ENCODE measurements at places on chromosomes 5 and 9. TPM values are rescaled to one million over a fixed set of nuclear protein-coding genes. Genes with fewer than 3 reads are reported as not detected.

DNA sequence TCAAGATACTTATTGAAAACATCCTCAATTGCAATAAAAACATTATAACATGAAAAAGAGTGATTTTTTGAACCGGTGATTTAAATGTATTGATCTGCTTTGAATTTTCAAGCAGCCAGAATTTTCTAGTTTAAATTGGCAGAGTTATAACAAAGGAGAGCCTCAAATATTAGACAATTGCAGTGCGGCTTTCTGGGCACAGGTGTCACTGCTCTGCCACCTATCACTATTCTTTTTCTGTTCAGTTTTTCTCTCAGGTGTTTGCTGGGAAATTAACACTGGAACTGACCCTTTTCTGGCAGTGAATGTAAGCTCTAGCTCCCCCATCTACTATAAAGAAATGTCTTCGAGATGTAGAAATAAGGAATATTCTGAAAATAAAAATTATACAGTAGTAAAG, 23.0 kb downstream of the ZBED3 start:
- DNase-seq = no peak

GRCh38 chr5:90020575-90021538, 388.7 kb downstream of the CETN3 start:
- DNase-seq = no peak

DNA sequence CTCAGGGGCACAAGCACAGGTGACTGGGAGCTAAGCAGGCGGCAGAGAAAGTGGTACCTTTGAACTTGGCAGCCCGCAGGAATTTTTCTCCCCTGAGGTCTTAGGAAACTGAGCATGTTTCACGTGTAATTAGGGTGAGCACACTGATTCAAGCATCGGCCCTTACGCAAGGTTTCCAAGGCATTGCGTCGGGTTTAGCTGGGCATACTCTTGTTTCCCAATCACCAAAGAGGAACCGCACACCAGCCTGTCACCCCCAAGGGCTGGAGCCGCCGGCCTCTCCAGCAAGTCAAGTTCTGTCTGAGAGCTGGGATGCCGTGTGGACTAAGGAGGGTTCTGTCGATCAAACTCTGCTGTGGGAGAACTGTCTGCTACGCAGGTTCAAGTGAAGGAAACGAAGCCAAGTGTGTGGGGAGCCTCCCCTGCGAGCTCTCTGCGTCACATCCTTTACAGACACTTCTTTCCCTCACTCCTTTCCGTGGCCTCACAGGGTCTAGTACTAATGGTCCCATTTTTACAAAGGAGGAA, 53.0 kb downstream of the ERGIC1 start:
- DNase-seq = no peak

DNA sequence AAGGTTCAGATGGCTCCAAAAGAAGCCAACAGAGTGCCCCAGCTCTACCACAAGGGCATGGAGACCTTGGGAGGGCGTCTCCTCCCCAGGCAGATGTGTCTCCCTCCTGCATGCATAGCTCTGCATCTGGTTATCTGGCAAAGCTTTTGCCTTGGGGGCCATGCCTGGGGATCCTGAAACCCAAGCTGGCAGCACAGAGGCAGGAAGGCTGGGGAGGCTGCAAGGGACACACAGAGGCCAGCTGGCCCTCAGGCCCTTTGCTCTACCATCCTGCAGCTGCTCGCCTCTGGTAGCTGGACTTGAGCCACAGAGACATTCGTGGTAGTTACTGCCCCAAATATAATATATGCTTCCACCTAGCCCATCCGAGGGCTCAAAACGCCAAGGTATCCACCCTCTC, 3.9 kb downstream of the SEPTIN8 start:
- peak; percentile 15 for DNase-seq

MEGF10 gene
- polyA plus RNA-seq = 1.1 TPM

- no peak for DNase-seq
These were observed 23.3 kb upstream of the ABLIM3 start for GRCh38 chr5:149117970-149118369.

- DNase-seq = no peak
These were observed 52.0 kb downstream of the FYB1 start for GRCh38 chr5:39167141-39167971.

GRCh38 chr5:56011835-56012234, 17.1 kb upstream of the IL6ST start:
- DNase-seq = no peak

DNA sequence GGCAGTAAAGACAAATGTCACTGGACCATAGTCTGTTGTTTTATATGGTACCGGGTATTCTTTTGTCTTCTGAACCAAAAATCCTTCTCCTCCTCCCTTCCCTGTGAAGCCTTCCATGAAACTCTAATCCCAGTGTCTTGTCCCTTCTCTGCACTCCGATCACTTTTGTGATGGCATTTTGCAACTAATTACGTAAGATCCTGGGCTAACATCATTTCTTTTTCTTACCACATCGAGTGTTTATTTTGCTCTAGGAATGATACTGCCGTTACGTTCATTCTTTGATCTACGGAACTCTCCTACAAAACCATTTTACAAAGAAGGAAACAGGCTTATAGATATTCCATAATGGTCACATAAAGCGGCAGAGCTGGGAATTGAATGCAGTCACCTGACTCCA, 33.7 kb downstream of the SNX18 start:
- no peak for DNase-seq

DNA sequence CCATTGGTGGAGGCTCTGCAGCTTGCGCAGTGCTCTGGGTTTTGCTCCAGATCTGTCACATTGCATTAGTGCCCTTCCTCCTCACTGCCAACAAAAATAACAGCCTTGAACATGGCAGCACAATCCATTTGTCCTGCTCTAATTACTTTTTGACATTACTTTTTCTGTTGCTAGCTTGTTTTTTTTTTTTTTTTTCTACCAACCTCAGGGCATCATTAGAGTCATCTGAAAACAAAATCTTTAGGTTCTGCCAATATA, 117.5 kb upstream of the NR5A1 start:
- peak; percentile 60 for DNase-seq

- no peak for DNase-seq
These were observed 37.3 kb upstream of the ZNF622 start for GRCh38 chr5:16502866-16503265.

DNA sequence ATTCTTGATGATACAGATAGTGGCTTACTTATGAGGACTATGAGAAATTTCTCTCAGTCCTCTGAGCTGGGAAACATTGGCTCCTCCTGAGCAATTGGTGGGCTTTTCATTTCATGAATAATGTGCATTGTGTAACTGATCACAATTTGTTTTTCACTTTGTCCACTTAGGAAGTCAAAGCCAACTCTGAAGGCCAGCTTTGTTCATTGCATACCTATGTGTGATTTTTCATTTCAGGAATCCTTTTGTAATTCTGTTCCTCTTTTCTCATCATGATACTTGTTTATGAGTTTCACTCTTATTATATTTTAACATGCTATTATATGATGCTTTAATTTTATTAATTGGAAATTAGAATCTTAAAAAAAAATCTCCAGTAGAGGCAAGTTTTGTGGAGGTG, 483.0 kb downstream of the EBF1 start:
- DNase-seq = no peak

GRCh38 chr5:163529698-163530097, 24.3 kb downstream of the MAT2B start:
- no peak for DNase-seq
